ENCODE measurements at places on chromosomes 3 and 15. TPM values are rescaled to one million over a fixed set of nuclear protein-coding genes. Genes with fewer than 3 reads are reported as not detected.

The PGBD4 gene
- total RNA-seq: 1.8 TPM

The CX3CR1 gene
- not detected for total RNA-seq

The TUSC2 gene
- 35.2 TPM for total RNA-seq

The BFSP2 gene
- not detected for total RNA-seq

The CD200R1 gene
- 0.06 TPM for total RNA-seq

The CLRN1 gene
- not detected for total RNA-seq
